A549 treated with dexamethasone at 1 μM for 4 hours (cell line): ENCODE measurements at places on chromosomes 1 and 21. TPM values are rescaled to one million over a fixed set of nuclear protein-coding genes. Genes with fewer than 3 reads are reported as not detected.

The FCER1G gene
- 0.23 to 0.34 TPM (median 0.25 TPM) in 3 of 5 replicates, not detected in the others for total RNA-seq

The PIK3R3 gene
- 1.8 to 2.2 TPM (median 1.8 TPM) in 5 replicates for total RNA-seq

The C4BPA gene
- total RNA-seq: 0.58 to 0.91 TPM (median 0.67 TPM) in 5 replicates

The RGS4 gene
- total RNA-seq: not detected in 5 replicates

The GATAD2B gene
- 9.4 to 15.3 TPM (median 13.0 TPM) in 5 replicates for total RNA-seq

The DDX59 gene
- total RNA-seq: 12.3 to 15.2 TPM (median 13.8 TPM) in 5 replicates

The BLZF1 gene
- total RNA-seq: 13.4 to 18.6 TPM (median 14.8 TPM) in 5 replicates

The PLA2G5 gene
- total RNA-seq: not detected in 5 replicates

The OVAAL gene
- total RNA-seq: 0.09 to 0.46 TPM (median 0.18 TPM) in 5 replicates

The KDF1 gene
- 0.15 to 0.31 TPM (median 0.26 TPM) in 5 replicates for total RNA-seq

The SMIM1 gene
- 0.76 to 1.6 TPM (median 1.3 TPM) in 5 replicates for total RNA-seq

The WNT9A gene
- 5.0 to 6.7 TPM (median 5.7 TPM) in 5 replicates for total RNA-seq

The FLVCR1 gene
- total RNA-seq: 10.4 to 20.9 TPM (median 17.8 TPM) in 5 replicates

The PIGP gene
- 12.9 to 17.9 TPM (median 15.7 TPM) in 5 replicates for total RNA-seq

The NBPF11 gene
- 3.3 to 5.0 TPM (median 4.4 TPM) in 5 replicates for total RNA-seq

The SH2D2A gene
- 2.5 to 4.6 TPM (median 3.3 TPM) in 5 replicates for total RNA-seq

The KIAA1614 gene
- 0.25 to 1.3 TPM (median 1.0 TPM) in 5 replicates for total RNA-seq

The VAV3 gene
- total RNA-seq: 0.36 to 1.4 TPM (median 0.70 TPM) in 5 replicates

The TPTE gene
- total RNA-seq: not detected in 5 replicates

The FMO5 gene
- total RNA-seq: 0.17 to 0.46 TPM (median 0.39 TPM) in 5 replicates

The CZIB gene
- 28.3 to 30.5 TPM (median 30.3 TPM) in 5 replicates for total RNA-seq

The THEMIS2 gene
- 0.49 to 0.98 TPM (median 0.72 TPM) in 5 replicates for total RNA-seq

The TMOD4 gene
- 0.23 to 0.43 TPM (median 0.35 TPM) in 3 of 5 replicates, not detected in the others for total RNA-seq

The CENPS gene
- total RNA-seq: 25.4 to 30.7 TPM (median 26.8 TPM) in 5 replicates

The C1orf115 gene
- 4.5 to 6.2 TPM (median 5.4 TPM) in 5 replicates for total RNA-seq

The LRRC53 gene
- not detected in 5 replicates for total RNA-seq

The KRTAP7-1 gene
- total RNA-seq: not detected in 5 replicates

The LEFTY2 gene
- total RNA-seq: 0.10 to 0.29 TPM (median 0.24 TPM) in 3 of 5 replicates, not detected in the others

The IGSF21 gene
- not detected in 5 replicates for total RNA-seq

The UMODL1 gene
- total RNA-seq: not detected in 5 replicates

The SPOCD1 gene
- 2.8 to 4.4 TPM (median 3.9 TPM) in 5 replicates for total RNA-seq

The NAV1 gene
- total RNA-seq: 4.3 to 9.1 TPM (median 8.3 TPM) in 5 replicates

The MCOLN3 gene
- 2.8 to 3.8 TPM (median 3.4 TPM) in 5 replicates for total RNA-seq

The ZMYM4 gene
- total RNA-seq: 9.4 to 14.3 TPM (median 13.2 TPM) in 5 replicates

The SLAMF6 gene
- total RNA-seq: not detected in 5 replicates

The WDR3 gene
- 25.9 to 37.1 TPM (median 35.2 TPM) in 5 replicates for total RNA-seq

The RHCE gene
- total RNA-seq: 0.09 TPM in 1 of 5 replicates, not detected in the others

The SIM2 gene
- total RNA-seq: 4.8 to 8.4 TPM (median 6.5 TPM) in 5 replicates

The E2F2 gene
- 2.2 to 3.3 TPM (median 2.9 TPM) in 5 replicates for total RNA-seq

The UBE2U gene
- total RNA-seq: not detected in 5 replicates

The CHD1L gene
- total RNA-seq: 32.9 to 35.5 TPM (median 33.8 TPM) in 5 replicates

The RHOU gene
- total RNA-seq: 15.0 to 18.8 TPM (median 17.7 TPM) in 5 replicates

The AGPAT3 gene
- total RNA-seq: 17.8 to 30.7 TPM (median 29.0 TPM) in 5 replicates

The TMEM269 gene
- total RNA-seq: 0.05 to 0.11 TPM (median 0.08 TPM) in 5 replicates

The COL9A2 gene
- 0.17 to 0.25 TPM (median 0.19 TPM) in 5 replicates for total RNA-seq

The SPATA21 gene
- total RNA-seq: 0.04 to 0.12 TPM (median 0.04 TPM) in 3 of 5 replicates, not detected in the others

The MROH7 gene
- not detected in 5 replicates for total RNA-seq

The KLF18 gene
- 0.02 to 0.05 TPM (median 0.04 TPM) in 4 of 5 replicates, not detected in the other for total RNA-seq

The ORC1 gene
- 22.8 to 24.2 TPM (median 23.7 TPM) in 5 replicates for total RNA-seq

The IRF6 gene
- total RNA-seq: 0.13 to 0.29 TPM (median 0.21 TPM) in 5 replicates

The TSPAN2 gene
- total RNA-seq: 0.63 to 1.2 TPM (median 0.84 TPM) in 5 replicates

The LORICRIN gene
- not detected in 5 replicates for total RNA-seq

The KCNQ4 gene
- 0.21 to 0.35 TPM (median 0.25 TPM) in 5 replicates for total RNA-seq

The INAVA gene
- total RNA-seq: 37.8 to 52.6 TPM (median 46.6 TPM) in 5 replicates

The KLHL17 gene
- 5.9 to 12.9 TPM (median 11.3 TPM) in 5 replicates for total RNA-seq

The AGO1 gene
- 3.1 to 6.3 TPM (median 5.8 TPM) in 5 replicates for total RNA-seq

The PGBD5 gene
- 0.35 to 0.60 TPM (median 0.41 TPM) in 5 replicates for total RNA-seq

The SLC44A3 gene
- 1.3 to 1.8 TPM (median 1.7 TPM) in 5 replicates for total RNA-seq
